ENCODE measurements at places on chromosomes 2 and 18. TPM values are rescaled to one million over a fixed set of nuclear protein-coding genes. Genes with fewer than 3 reads are reported as not detected.

GKN2 gene
- not detected for total RNA-seq

ALPP gene
- not detected for total RNA-seq

HOXD4 gene
- 3.6 TPM for total RNA-seq

CRYGC gene
- total RNA-seq: not detected

- no peak for DNase-seq
Observed at GRCh38 chr18:45726603-45727002, 2.6 kb downstream of the SLC14A1 start.

DNA sequence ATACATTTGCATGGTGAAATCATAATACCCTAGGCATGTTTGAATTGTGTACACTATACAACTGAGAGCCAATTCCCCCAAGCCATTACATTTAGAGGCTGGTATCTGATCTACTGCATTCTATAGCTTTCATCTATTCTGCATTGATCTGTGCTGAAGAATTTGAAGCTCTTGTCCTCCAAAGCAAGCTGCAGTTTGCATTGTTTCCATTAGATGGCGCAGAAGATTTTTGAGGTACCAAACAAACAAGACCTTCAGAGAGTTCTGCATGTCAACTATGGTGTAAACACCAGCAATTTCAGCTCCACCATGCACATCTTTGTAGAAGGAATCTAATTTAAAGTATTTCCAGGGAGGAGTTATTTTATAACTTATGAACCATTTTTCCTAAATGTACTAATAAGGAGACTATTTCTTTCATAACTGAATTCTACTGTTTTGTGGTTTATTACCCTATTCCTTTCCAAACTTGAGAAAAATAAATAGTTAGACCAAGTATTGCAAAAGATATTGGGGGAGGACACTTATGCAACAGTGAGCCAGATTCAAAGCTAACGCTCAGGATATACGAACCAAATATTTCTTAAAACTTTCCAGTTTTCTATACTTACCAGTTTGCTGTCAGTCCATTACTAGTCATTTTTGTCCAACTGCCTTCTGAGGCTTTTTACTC lies 761.8 kb upstream of the ACVR2A start:
- DNase-seq: peak; percentile 84

GRCh38 chr2:23751747-23752265 lies 175.1 kb downstream of the ATAD2B start:
- no peak for DNase-seq

DNA sequence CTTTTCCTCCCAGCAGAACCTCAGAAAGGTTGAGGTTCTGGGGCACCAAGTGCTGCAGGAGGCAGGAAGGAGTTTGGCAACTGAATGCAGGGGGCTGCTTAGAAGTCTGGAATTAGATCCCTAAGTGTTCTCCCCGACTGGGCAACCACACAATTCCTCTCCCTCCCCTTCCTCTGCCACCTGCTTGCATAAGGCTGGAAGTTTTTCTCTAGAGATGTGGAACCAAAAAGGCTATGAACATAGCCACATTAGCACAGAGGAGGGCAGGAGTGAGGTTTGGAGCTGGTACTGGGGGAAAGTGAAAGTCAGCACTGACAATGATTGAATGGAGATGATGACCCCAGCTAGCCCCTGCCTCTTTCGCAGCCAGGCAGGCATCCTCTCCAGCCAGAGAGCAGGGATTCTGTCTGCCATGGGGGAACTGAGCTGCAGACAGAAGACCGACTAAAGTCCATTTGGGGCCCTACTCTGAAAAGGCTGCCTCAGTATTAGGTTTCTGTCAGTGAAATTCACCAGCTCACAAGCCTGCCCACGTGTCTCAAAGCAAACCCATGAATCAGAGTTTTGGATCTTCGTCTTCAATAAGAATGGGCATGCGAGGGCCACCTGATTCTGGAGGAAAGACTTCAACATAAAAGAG lies 87.9 kb upstream of the ITGA6 start:
- peak; percentile 37 for DNase-seq

DNA sequence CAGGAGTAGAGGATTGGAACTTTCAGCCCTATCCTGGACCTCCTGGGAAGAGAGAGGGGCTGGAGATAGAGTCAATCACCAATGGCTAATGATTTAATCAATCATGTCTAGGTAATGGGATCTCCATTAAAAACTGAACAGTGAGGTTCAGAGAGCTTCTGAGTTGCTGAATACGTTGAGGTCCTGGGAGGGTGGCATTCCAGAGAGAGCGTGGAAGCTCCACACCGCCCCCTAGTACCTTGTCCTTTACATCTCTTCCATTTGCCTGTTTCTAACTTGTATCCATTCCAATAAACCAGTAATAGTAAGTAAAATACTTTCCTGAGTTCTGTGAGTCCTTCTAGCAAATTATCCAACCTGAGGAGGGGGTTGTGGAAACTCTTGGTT lies 101.7 kb downstream of the B3GNT2 start:
- DNase-seq: peak; percentile 72

- DNase-seq: no peak
Observed at GRCh38 chr2:112540906-112541305, 1.4 kb upstream of the POLR1B start.

Measured in SK-MEL-5 (cell line).